ENCODE measurements at places on chromosomes 1 and 21.

- DNase-seq = no peak
Observed at GRCh38 chr1:50368179-50369007, 54.9 kb downstream of the DMRTA2 start.

- DNase-seq = no peak
Observed at GRCh38 chr1:220789532-220790147, 2.9 kb downstream of the MTARC1 start.

DNA sequence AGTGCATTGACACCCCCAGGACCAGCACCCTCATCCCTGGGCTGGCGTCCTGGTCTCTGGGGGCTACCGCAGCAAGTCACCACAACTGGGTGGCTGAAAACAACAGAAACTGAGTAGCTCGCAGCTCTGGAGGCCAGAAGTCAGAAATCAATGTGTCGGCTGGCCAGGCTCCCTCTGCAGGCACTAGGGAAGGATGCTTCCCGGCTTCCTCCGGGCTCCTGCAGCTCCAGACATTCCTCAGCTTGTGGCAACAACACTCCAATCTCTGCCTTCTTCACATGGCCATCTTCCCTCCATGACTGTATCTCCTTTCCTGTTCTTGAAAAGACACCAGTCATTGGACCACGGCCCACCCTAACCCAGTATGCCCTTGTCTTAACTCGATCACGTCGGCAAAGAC, 224.2 kb downstream of the NPHP4 start:
- no peak for DNase-seq

DNA sequence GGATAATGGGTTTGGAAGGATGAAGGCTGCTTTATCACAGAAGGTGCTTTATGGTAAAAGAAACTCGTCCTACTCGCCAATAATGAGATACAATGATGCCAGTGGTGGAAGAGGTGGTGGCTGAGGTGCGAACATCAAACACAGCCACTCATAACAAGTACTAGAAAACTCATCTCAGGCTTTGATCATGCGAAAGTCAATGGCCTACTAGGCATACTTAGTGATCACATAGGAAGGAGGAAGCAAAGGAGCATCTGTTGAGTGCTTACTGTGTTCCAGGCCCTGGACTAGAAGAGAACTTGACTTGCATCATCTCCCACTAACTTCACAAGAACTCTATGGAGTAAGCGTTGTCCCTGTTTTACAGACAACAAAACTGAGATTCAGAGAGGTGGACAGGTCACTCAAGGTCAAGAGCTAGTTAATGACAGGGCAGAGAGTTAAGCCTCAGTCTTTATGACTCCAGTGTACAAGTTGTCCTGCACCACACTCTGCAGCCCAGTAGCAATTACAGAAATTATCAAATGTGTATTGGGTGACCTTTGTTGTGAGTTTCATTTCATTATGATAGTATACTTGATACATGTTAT, 33.6 kb downstream of the RUNX1 start:
- no peak for DNase-seq

DNA sequence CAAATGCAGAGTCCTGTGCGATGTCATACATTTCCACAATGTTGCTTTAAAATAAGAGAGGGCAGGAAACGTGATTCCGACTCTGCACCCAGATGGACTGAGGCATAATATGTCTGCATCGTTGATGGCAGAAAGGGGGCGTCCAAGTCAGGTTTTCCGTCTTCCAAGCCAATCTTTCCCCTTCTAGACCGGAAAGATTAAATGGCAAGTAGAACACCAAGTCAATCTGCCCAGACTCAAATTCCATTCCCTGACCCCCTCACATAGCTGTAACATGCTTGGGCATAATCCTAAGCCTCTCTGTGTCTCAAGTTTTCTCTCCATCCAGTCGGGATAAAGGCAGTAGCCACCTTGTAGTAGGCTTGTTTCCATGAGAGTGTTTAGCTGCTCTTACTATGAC, 14.4 kb downstream of the PCP4 start:
- DNase-seq = no peak

DNA sequence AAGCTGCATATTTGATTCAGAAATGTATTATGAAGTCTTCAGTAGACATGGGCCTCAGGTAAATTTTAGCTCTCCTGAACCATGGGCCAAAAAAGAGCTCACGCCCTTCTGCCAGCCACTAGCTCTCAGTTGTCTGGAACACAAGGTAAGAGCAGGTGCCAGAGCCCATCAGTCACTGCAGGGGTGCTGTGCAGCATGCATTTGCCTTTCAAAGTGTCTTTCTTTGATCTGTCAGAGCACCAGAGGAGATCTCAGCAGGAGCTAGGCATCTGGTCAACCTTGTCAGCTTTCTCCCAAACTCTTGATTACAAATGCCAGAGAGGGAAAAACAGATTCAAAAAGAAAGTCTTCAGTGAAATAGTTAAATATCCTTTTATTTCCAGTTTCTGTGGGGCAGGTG, 332.3 kb downstream of the COL11A1 start:
- DNase-seq = no peak

- no peak for DNase-seq
Observed at GRCh38 chr1:50193002-50193401, 84.3 kb downstream of the ELAVL4 start.

DNA sequence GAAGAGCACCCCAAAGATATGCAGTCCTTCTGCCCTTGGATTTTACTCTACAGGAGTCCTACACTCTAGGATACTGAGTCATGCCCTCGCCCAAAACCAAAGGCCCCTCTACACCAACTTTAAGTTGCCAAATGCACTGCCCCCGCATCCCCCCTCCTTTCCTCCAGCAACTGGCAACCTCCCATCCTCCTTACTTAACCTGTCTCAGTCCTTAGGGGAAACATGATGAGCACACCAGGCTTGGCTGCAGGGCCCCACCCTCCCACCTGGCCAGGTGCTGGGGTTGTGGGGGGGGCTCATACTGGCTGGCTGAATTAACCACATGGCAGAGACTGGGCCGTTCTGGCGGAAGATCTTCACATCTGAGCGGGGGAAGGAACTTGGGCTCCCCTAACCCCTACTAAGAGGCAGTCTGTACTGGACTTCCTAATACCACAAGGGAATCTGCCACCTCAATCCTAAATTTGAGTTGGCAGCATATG, 1.2 kb downstream of the HDGF start:
- DNase-seq = no peak

DNA sequence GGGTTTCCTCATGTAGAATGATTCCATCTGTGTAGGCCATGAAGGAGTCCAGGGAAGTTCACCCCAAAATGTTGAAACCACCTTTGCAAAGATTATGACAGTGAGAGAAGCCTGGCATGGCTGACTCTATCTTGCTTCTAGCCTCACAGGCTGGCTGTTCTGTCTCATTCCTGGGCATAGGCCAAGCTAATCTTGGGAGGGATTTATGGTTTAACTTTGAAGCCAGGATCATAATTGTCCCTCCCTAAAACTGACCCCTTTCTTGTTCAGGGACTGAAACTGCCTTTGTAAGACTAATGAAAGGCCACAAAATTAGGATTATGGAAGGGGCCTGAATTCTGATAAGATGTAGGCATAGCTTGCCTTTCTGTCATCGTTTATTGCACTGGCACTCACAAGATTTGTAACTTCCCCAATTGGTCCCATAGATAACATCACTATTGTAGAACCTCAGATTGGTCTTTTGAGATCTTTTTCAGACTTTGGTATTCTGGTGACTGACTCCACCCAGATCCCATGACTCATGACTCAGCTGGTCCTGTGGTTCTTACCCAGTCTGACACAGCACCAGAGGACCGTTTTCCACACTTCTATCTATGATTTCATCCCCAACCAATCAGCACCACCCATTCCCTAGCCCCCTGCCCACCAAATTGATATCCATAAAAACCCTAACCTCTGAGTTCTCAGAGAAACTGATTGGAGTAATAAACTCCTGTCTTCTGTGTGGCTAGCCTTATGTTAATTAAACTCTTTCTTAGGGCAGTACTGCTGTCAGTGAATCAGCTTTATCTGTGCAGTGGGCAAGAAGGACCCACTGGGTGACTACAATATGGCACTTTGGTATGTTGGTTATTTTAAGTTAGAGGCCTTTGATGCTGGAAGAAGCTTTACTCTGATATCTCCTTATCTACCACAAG, 13.6 kb upstream of the LAMTOR5 start:
- no peak for DNase-seq

GRCh38 chr1:44423591-44424537, 18.8 kb downstream of the RNF220 start:
- peak; percentile 6 for DNase-seq

DNA sequence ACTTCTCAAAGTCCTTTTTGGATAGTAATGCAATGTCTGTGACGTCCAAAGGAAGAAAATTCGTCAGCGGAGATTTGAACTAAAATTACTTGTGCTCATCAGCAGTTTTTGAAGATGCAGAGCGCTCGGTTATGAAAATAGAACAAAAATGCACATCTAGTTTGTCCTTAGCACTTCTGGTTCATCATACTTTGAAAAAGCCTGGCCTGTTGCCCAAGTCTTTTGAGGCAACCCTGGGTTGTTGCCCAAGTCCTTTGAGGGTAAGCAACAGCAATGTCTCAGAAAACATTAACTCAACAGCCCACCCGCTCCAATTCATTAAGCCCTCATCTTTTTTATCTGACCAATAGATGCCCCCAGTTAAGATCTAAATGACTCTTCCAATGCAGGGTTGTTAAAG, 91.9 kb downstream of the HUNK start:
- DNase-seq = no peak

- no peak for DNase-seq
Observed at GRCh38 chr1:67189953-67190352, 23.7 kb downstream of the IL23R start.

- DNase-seq = no peak
Observed at GRCh38 chr1:172400722-172401105, 19.8 kb upstream of the C1orf105 start.

- peak; percentile 48 for DNase-seq
Observed at GRCh38 chr1:39892601-39893595, 8.8 kb downstream of the MYCL start.

DNA sequence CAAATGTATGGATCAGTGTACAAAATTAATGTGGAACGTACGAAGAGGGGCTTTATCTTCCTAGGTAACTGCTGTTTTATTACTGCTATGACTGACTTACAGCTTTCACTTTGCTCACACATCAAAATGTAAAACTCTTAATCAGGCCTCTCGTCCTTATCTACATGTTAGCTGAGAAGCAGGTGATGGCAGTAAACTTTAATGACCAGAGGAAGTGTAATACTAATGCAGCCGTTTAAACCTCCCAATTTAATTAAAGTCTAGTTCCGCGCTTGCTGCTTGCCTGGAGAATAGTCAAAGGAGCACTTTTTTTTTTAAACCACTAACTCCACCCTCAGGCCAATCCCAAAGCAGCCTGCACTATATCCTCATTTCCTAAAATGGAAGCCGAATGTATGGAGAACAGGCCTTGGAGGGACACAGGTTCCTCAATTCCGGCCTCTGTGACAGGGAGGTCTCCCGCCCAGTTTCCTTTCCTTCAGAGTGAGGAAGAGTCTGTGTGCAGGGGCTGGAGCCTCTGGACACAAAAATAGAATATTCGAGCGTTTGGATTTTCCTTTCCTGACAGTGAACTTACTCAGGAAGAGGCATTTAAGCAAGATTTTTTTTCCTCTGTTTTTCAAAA, 36.7 kb upstream of the RASAL2 start:
- no peak for DNase-seq

GRCh38 chr1:6302568-6302967, 41.7 kb upstream of the GPR153 start:
- DNase-seq = no peak

Data from AG04450 (cell line).